Inflammatory macrophage treated with lipopolysaccharide for 1 hour (primary cell): ENCODE measurements at places on chromosomes 1 and 21.
A peak's percentile ranks its signal among the peaks of the same experiment; 100 is the strongest.

DNA sequence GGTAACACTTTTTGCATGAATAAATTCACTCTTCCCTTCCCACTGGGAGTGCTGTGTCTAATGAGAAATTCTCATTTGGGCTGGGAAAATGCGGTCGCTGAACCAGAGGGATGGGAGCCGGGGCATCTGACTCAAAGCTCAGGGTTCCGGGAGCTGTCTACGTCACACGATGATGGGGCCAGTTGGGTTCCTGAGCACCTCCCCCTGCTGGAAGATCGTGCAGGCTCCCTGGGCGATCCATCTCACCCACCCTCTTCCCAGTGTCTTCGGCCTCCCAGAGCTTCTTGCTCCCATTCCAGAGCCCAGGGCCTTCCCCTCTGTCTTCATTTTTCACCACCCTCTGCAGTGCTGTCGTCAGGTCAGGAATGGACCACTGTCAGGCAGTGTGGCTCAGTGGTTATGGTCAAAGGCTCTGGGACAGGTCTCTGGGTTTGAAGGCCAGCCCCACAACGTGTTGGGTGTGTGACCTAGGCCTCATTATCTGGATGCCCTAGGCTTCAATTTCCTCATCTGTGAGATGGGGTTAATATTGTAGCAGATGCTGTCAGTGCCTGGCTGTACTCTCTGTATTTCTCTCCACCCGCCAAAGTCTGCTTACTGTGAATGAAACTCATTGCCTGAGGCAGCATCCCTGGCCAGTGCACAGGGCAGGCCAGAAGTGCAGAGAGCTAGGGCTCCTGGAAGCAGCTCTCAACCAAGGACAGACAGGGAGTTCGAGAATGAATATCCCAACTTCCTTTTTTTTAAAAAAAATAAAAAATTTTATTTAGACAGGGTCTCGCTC is 31.8 kb downstream of the IGSF21 start:
- DNase-seq, result no peak

DNA sequence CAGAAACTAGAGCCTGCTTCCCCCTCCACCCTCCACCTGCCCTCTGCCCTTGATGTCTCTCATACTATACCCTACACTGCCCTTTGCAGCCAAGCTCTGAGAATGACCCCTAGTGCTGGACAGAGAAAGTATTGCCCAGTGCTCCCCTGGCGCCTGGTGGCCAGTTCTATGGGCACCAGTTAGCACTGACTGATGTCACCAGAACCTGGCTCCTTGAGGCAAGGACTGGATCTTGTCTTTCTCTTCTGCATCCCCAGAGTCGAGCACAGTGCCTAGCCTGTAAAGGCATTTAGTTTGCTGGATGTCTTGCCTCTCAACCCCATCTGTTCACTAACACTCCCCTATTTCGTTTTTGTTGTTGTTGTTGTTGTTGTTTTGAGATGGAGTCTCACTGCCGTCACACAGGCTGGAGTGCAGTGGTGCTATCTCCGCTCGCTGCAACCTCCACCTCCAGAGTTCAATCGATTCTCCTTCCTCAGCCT is 5.9 kb downstream of the PHLDA3 start:
- peak; percentile 48 for DNase-seq

- no peak for DNase-seq
Measured at GRCh38 chr1:165856606-165857005, 29.2 kb downstream of the UCK2 start.

DNA sequence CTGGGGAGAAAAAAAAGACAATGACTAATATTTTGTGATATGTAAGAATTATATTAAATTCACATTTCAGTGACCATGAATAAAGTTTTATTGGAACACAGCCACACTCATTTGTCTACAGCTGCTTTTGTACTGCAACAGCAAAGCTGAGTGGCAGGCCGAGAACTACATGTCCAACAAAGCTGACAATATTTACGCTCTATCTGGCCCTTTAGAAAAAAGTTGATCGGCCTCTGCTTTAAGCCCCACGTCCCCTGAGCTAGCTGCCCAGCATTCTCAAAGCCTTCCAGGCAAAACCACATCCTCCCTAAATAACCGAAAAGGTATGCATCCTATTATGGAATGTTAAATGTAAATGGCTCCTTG is 8.6 kb downstream of the SLC2A1 start:
- no peak for DNase-seq

DNA sequence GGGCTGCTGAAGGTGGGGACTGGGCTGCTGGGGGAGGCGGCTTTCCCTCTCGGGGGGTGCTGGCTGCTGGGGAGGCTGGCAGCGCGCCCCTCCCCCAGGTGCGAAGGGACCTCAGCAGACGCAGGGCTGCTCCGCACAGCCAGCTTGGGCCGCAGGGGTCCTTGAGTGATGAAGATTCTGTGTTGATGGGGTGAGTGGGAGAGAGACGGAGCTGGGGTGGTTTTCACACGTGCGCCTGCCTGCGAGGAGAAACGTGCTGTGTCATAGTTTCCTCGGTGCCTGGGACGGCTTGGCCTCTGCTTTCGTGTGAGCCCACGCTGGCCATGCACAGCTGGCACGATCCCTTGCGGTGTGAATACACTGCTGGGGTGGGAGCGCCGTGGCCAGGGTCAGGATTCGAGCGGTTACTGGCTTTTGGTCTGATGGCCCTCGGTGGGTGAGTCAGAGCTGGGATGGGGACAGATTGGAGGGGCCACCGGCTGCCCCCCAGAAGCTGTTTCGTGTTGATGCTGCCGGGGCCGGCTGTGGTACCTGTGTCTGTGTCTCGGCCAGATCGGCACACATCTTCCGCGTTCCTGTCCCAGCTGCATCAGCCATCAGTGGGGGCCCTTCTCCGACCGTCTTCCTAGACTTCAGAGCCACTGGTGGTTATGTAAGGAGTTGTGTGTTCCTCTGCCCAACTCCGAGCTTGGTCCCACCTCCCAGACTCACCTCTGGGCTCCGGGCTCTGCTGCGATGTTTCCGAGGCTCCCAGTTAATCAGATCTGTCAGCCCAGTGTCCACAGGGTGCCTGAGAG is 24.9 kb downstream of the PRKCZ start:
- DNase-seq, result no peak

GRCh38 chr1:1666526-1666925 is 7.7 kb upstream of the CDK11B start:
- DNase-seq, result no peak

DNA sequence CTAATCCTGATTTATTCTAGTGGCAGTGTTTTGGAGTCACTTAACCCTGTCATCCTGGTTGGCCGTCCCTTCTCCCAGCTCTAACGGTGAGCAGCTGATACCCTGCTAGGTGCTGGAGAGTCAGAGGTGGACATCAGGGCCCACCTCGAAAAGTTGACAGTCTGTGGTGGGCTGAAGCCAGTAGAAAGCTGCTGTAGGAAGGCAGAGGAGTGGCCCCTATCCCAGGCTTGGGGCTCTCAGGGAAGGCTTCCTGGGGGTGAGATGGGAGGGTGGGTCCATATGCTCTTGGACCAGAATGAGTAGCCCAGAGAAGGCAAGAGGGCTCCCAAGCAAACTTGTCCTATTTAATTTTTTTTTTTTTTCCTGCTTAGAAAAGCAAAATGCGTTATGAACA is 475 bp upstream of the RPL5 start:
- no peak for DNase-seq

DNA sequence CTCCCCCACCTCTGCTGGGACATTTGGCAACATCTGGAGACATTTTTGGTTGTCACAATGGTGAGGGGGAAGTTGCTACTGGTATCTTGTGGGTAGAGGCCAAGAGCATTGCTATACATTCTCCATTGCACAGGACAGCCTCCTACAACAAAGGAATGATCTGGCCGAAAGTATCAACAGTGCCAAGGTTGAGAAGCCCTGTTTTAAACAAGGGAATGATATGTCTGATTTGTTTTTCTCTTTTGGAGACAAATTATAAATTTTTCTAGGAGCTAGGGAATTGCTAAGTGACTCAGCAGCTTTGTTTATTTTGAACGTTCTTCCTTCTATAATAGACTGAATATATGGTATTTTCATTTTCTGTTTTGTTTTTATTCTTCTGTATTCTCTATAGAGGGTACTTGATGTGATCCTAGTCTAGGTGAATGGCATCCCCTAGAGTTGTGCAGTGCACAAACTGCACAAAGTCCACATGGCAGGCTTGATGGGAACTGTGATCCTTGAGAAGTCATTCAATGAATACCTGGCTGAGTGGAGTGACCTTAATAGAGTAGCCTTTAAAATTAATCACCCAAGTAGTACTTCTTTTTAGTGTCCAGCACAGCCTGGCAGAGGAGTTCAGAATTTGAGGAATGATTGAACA is 288.6 kb upstream of the USP24 start:
- no peak for DNase-seq

GRCh38 chr1:10204003-10204642 is 6.2 kb upstream of the KIF1B start:
- no peak for DNase-seq

DNA sequence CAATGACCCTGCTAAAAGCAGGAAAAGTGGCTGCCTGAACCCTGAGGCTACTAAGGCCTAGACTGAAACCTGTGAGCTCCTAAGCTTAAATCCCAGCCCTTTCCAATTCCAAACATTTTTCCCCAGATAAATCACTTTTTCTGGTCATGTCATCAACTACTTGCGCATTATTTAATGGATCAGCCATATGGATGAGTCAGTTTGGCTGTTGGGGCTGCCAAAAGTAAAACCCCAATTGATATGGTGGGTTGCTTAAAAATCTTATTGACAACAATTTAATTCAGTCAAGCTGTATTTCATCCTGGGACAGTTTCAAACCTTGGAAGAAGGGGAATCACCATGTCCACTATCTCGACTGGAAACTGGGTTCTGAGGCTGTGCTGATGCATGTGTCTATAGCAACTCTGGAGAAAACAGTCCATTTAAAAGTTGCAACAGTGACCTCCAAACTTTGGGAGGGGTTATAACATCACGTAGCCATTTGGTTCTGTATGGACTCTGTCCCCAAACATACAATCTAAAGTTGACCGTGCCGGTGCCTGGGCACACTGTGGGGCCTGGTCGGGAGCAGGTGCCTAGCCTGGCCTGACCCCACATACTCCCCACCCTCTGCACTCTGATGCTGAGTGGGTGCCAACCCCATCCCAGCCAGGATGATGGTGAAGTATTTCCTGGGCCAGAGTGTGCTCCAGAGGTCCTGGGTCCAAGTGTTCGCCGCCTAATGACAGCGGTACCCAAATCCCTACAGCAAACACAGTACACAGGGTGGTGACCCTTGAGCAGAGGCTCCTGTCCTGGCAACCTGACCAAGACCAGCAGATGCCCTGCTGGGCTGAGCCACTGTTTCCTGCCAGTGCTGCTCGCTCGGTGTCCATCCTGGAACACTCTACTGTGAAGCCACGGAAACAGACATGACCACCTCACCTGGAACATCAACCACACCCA is 46.5 kb upstream of the LRRC52 start:
- DNase-seq, result no peak

DNA sequence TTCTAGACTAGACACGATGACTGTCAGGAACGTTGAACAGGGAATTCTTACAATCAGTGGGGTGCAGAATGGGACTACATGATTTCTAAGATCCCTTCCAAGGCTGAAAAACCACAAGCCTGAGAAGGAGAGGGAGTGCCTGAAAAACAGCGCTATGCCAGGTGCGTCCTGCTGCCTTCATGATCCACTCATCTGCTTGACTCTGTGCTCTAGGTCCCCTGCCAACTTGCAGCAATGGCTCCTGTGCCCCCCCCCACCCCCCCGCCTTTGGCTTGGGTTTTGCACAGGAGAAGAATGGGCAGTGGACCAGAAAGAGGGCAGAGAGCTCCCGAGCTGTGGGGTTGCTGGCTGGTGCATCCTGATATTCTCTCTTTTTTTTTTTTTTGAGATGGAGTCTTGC is 5.9 kb downstream of the SLC2A7 start:
- no peak for DNase-seq

DNA sequence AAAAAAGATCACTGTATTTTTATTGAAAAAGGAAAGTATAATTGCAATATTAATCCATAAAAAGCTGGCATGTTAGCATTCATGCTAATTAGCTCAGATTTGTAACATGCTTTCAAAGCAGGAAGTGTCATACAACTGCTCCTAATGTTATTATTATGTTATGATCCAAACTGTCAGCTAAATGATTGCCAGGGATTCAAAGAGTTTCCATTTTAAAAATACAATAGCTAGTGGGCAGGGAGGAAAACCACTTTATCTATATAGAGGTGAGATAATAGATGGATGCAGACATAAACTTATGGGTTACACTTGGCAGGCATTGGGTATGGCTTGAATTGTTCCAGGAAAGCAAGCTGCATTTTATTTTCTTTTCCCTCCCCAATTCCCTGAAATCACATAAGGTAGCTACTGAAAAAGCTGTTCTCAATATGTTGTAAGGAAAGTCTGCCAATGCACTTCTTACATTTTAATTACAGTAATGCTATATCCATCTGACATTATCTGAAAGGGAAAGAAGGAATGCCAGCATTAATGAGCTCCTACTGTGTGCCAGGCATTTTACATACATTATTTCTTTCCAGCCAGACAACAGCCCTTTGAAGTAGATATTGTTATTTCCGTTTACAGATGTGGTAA is 9.8 kb upstream of the MYSM1 start:
- no peak for DNase-seq

GRCh38 chr1:45673956-45674355 is 12.4 kb downstream of the GPBP1L1 start:
- no peak for DNase-seq

DNA sequence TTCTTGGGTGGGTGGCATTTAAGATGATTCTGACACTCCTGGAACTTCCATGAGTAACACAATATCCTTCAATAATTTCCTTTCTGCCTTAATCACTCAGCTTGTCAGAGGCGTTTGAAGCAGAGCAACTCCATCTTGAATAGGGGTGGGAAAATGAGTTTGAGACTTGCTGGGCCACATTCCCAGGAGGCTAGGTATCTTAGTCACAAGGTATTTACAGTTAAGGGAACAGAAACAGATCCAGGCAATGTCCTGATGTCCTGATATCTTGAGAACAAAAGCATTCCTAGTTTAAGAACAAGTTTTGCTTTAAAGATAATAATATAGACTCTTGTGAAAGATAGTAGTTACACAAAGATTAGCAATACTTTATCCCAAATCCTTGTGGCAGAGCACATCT is 76.6 kb upstream of the KIAA0040 start:
- no peak for DNase-seq

- no peak for DNase-seq
Measured at GRCh38 chr1:1342061-1342562, 7.1 kb downstream of the DVL1 start.

DNA sequence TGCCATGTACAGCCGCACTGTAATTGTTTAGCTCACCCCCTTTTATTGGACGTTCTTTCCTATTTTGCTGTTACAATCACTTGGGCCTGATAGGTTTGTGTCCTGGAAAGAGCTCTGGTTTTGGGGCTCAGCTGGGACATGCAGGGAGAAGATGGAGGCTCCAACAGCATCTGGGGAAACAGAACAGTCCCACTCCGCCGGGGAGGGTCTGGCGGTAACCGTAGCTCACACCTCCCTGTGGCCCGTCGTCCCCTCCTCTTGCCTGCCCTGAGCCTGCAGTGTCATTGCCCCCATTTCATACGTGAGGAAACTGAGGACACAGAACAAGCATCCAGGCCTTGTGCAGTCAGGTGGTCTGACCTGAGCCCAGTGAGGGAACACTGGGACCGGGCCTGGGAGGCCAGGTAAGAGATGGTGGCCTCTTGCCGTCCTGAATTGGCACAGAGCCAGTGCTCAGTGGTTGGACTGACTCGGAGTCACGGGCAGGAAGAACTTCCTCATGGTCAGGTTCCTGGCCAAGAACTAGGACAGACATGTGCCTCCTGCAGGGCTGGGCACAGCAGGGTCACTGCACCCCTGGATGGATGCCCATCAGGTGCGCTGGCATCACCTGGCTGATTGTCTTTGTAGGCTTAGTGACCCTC is 41.8 kb downstream of the S100B start:
- DNase-seq, result no peak
